Gastroesophageal sphincter (tissue), 4 donors: ENCODE measurements at places on chromosomes 4 and X.
A peak's percentile ranks its signal among the peaks of the same experiment; 100 is the strongest.

- ATAC-seq, result no peak
Observed at GRCh38 chr4:183962419-183962818, 57.3 kb downstream of the STOX2 start.

- no peak for ATAC-seq
Observed at GRCh38 chrX:25028726-25029125, 13.0 kb upstream of the ARX start.

- no peak for ATAC-seq
Observed at GRCh38 chrX:43953218-43953617, 20.0 kb downstream of the NDP start.

DNA sequence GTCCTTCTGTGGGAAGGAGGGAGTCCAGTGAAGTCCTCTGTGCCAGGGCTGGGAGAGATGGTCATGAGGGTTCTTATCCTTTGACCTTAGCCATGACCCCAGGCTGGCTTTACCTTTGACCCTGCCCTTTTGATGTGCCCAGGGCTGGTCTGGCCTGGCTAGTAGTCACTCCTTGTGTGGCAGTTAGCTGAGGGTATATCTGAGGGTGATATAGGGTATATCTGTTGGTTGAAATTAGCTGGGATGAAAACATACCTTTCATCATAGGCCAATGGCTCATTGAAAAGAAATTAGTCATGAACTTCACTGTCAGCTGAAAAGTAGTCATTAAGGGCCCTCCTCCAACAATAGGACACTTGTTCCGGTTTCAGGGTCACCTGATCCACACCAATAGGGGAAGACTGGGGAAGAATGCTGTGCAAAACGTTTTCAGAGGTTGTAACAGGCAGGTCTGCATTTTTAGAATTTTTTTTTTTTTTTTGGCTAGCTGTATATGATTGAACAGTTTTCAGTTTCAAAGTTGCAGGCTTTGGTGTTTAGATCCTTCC, 74.6 kb upstream of the STOX2 start:
- ATAC-seq, result peak; percentile 20

DNA sequence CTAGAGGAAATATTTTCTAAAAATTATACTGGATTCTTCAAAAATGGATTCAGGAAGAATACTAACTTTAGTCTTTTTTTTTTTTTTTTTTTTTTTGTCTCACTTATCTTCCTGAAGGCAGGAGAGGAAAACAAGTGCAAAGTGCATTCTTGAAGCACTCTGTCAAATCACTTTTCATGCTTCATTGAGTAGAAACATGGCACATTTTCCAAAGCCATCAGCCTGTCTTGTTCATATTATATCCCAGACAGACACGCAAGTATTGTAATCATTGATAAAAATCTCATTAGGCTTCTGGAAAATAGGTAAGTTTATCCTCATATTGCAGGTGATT, 1.2 kb downstream of the BBS12 start:
- ATAC-seq, result no peak

- no peak for ATAC-seq
Observed at GRCh38 chr4:114040319-114041116, 61.1 kb upstream of the ARSJ start.
